NCI-H446 (cell line): ENCODE measurements at places on chromosomes 16 and 17.

DNA sequence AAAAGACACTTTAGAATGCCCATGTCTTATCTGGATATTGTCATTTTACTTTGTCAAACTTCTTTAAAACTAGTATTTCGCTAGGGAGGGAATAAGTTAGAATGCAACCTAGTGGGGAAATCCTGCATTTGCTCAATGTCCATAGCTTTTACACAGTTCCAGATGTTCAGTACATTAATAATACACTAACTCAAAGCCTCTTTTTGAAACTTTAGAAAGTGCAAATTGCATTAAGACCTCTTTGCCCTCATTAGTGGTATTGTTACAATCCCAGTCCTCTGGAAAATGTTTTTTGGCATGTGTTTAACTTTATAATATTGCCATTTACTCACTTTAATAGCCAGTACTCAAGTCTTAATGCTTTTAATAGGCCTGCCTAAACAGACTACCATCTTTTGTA is 106.8 kb downstream of the BRIP1 start:
- DNase-seq = no peak

GRCh38 chr17:28446716-28447395 is 26.6 kb upstream of the SLC13A2 start:
- no peak for DNase-seq

GRCh38 chr17:49130891-49131290 is 1.7 kb upstream of the B4GALNT2 start:
- no peak for DNase-seq

DNA sequence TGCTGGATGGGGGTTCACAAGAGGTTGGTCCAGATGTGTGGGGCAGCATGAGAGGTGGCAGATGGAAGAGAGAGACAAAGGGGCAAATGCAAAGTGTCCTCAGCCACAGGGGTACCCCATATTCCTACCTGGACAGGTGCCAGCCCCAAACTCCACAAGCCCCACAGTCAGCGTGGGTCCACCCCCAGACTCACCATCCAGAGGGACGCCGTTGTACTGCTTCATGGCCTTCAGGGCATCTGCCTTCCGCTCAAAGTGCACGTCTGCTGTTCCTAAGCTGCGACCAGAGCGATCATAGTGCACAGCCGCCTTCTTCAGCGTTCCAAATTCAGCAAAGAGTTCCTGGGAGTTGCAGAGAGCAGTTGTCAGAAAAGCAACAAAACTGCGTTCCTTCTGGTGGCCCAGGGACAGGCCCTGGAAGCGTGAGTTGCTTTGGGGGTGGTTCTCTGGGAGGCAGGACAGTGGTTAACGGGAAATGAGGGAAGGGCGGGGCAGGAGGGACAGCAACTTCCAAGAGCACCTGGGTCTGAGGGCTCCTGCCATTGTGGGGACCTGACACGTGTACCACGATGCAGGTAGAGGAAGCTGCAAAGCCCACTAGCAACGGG is 2.3 kb downstream of the ALYREF start:
- DNase-seq = no peak

GRCh38 chr16:11140466-11140865 is 115.5 kb downstream of the SOCS1 start:
- DNase-seq = no peak

- DNase-seq = no peak
Measured at GRCh38 chr16:17972460-17972943, 364.0 kb downstream of the NPIPA8 start.

- no peak for DNase-seq
Measured at GRCh38 chr16:66444049-66444481, 17.0 kb downstream of the BEAN1 start.

- DNase-seq = no peak
Measured at GRCh38 chr17:59149051-59149450, 5.9 kb downstream of the SKA2 start.

DNA sequence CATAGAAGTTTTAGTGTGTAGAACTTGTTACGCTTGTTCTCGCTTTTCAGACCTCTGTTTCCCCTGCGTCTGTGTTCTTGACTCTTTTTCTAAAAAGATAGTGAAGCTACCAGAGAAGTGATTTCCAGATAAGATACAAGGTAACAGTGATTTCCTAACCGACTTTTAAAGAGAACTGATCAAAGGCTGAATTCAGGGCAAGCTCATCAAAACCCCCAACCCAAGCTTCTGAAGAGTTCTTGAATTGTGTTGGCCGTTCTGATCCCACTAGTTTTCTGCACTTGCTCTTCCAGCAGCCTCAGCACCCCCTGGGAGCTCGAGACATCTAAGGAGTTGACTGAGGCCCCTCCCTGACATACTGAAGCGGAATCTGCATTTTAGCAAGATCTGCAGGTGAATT is 12.7 kb upstream of the NSMCE1 start:
- DNase-seq = no peak

DNA sequence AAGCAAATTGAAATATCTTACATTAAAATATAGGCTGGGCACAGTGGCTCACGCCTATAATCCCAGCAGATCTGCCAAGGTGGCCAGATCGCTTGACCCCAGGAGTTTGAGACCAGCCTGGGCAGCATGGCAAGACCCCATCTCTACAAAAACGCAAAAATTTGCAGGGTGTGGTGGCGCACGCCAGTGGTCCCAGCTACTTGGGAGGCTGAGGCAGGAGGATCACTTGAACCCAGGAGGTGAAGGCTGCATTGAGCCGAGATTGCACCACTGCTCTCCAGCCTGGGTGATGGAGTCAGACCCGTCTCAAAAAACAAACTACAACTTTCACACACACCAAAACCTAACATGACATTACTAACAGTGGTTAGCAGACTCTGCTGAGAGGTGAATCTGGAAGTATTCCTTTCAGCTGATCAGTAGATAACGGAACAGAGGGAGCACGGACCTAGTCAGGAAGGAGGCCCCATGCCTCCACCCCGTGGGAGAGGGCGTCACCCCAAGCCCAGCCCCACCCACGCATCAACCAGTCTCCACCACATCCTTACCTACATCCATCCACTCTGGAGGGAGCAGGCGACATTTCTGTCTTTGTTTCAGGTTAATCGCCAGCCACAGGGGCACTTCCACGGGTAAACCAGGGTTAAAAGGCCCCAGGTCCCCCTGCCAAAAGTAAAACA is 1.7 kb downstream of the GINS2 start:
- DNase-seq = no peak
